ENCODE measurements at places on chromosomes 2 and 18. TPM values are rescaled to one million over a fixed set of nuclear protein-coding genes. Genes with fewer than 3 reads are reported as not detected.

DNA sequence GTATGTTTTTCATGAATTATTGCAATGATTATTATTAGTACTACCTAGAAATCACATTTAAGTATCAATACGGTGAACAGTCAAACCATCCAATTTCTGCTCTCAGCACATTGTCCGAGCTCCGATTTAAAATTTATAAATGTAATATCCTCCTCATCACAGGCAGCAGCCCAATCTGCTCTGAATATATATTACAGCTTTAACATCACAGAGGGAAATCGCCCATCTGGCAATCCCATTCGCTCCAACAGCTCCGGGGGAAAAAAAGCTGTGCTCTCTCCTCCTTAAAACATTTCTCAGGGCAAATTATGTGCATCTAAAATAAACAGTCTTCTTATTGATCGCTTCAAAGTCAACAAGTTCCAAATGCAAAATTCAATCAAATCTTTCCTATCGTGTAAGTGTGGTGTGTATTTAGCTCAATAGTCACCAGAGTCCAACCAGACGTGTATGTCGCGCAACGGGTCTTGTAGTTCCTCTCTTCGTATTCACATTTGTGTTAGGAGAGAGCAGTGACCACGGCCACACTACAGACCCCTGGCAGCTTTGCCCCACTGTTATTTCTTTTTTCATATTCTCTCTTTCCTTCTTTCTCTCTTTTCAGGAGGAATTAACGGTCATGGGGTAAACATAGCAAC, 2.4 kb downstream of the FIGN start:
- DNase-seq: no peak

CIB4 gene
- not detected for total RNA-seq

UGT1A4 gene
- not detected for total RNA-seq

DNA sequence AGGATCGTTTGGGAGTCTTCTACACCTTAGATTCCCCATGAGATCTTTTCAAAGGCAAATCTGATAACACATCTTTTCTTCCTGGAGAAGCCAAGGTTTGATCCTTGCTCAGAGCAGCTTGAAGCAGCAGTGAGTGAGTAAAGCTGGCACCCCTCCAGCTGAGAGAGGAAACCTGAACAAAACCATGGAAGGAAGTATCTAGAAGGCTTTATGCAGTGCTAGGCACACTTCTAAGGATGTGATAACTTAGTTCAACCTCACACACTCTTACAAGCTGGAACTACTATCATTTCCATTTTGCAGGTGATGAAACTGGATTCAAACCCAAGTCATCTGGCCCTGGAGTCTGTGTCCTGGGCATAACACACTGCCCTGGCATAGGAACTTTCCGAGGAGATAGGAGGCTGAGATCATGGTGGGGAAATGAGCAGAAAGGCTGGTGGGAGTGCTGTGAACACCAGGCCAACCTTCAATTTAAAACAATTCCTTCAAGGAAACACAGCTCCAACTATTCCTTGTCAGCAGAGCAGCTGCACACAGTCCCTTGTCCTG, 71.2 kb downstream of the CTAGE1 start:
- DNase-seq: no peak
